Testis (tissue), 5 donors: ENCODE measurements at places on chromosomes 3 and 15.

GRCh38 chr3:186670155-186670554, 4.3 kb downstream of the HRG start:
- DNase-seq = no peak

- no peak for DNase-seq
Measured at GRCh38 chr15:96348112-96349027, 17.9 kb downstream of the NR2F2 start.

GRCh38 chr3:5087209-5087608, 34.9 kb upstream of the ARL8B start:
- no peak for DNase-seq

DNA sequence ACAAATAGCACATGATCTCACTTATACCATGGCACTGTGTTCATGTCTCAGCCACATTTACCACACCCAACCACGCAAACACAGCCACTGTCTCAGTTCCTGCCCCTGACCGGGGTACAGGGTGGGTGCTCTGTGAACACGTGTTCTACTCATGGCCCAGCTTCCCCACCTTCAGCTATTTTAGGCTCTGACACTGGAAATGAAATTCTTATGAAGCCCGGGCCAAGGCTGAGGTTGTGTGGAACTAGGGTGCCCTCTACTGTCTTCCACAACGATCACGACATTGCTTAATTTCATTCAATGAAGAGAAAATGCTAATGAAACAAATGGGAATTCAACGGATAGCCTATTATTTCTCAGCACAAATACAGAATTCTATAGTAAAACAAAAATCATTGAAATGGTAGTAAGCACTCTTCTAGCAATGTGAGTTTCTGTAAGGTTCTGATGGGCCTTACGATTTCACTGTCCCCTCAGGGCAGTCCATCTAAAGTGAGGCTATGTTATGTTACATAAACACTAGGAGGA, 2.1 kb upstream of the GABRA5 start:
- peak; percentile 55 for DNase-seq

- no peak for DNase-seq
Measured at GRCh38 chr3:194237110-194237509, 101.2 kb downstream of the HES1 start.

DNA sequence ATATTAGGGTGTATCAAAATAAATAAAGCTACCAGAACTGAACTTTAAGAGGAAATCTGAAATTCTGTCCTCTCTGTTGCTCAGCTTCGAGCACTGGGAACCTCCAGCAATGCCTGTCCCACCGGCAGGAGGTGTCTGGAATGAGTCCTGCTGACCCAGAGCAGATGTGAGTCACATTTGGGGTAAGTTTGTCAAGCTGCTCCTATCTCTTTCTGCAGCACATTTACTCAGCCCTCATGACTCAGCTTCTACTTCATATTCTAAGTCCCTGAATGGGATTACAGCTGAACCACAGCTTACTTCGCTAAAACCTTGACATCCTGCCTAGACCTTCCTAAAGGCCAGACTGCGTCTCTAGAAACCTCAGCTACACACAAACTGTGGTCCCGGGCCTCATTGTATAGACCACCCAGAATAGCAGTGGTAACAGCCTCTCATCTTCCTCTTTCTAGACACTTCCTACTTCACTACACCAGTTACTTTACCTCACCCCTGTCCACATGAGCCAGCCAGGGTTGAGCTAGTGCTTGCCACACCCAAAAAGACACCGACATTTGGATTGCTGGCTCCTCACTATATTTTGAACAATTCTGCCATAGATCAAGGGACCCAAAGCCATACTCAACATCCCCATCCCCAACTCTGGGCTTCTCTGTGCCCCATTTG, 109.6 kb upstream of the TMCO5A start:
- DNase-seq = no peak

DNA sequence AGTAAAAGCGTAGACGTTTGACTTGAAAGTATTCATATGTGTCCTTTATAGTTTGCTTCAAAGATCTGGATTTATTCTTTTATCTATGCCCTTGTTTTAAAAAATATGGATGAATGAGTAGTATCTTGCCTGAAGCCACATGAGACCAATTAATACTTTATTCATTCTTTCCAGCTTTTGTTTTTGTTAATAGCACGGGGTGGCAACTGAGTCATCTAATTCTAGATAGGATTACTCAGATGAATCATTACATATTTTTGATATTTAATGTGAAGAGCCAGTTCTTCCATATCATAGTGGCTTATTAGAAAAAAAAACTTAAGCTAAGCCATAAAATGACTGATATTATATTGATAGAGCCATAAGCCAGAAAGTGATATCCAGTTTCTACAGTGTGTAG, 121.9 kb downstream of the BBX start:
- no peak for DNase-seq

DNA sequence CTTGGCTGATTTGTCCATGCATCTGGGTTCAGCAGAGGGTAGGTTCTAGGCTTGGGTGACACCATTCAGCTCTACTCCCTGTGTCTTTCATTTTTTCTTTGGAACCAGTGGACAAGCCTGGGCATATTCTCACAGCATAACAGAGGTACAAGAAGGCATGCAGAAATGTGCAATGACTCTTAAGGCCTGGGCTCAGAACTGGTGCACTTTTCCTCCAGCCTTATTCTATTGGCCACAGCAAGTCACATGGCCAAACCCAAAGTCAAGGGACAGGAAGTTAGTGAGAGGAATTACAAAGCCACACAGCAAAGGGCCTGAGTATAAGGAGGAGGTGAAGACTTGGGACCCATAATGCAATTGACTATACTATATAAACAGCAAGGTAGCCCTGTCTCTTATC, 200.9 kb upstream of the CTDSPL start:
- DNase-seq = no peak

- no peak for DNase-seq
Measured at GRCh38 chr3:160402221-160403027, 3.0 kb downstream of the SMC4 start.

- DNase-seq = peak; percentile 28
Measured at GRCh38 chr15:82539691-82540054, 584 bp downstream of the RPS17 start.

GRCh38 chr3:174498638-174499037, 360.5 kb upstream of the NAALADL2 start:
- DNase-seq = no peak

DNA sequence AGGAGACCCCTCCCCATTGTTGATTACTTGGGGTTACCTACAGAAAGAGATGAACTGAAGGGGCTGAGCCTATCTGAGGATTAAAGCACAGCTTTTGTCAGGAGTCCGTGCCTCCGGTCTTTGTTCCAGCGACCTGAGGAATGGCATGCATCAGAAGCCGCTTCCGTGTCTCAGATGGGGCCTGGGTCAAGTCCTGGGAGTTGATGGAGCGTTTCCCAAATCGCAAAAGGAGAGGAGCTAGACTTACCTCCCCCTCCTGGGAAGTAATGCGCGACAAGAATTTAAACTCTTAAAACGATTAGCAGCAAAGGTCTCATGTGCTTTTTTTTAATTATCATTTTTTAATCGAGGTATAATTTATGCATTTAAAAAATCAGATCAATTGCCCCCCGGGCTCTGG, 983 bp upstream of the ALDH1A3 start:
- DNase-seq = no peak

GRCh38 chr3:161284989-161285388, 63.9 kb downstream of the NMD3 start:
- DNase-seq = no peak

DNA sequence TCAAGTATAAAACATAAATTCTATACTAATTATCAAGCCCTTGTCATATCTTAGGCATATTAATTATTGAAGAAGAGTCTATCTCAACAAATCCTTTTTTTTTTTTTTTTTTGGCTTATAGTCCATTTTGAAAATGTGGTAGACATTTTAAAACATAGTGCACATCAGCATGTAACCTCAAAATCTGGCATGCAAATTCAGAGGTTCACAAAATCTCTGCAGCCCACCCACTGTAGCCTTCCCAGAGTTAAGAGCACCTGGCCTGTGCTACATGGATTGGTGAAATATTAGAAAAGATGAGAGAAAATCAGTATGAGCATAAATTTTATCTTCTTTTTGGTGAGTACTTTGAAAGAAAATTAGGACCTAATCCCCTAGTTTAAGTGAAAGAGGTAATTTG, 84.8 kb downstream of the MBNL1 start:
- DNase-seq = no peak

DNA sequence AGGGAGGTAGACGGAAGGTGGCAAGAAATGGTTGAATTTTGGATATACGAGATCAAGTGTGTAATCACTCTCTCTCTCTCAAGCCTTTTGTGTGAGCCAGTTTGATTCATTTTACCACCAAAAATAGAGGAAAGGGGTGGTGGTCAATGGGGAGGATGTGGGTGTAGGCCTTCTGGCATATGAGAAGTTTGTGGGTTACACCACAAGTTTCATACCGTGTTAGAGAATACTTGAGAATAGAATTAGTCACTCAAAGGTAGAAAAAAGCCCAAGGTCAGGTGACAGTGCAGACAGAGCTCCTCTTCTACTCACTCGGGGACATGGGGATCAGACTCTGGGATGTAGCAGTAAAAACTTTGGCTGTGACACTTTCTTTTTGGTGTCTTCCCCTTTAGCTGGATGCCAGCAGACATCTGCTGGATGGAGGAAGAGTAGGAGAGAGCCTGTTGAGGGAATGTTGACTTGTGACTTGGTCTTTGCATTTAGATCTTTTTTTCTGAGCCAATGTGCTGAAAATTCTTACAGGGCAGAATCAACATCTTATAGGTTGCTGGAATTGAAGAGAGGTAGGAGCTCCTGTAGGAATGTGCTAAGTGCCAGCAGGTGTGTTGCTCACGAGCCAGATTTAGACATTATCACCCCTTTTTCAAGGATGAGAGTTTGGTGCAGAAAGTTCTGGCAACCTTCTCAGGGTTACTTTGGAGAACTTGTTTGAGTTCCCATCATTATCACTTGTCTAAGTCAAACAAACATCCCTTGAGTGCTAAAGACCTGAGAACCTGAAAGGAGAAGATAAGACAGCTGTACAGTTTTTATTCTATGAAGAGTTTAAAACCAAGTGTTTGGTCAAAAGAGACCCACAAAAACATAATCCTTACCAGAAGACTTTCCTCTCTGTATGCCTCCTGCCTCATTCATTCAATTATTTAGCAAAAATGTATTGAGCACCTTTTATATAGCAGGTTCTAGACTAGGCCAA, 43.9 kb upstream of the RYK start:
- DNase-seq = no peak

GRCh38 chr3:12476238-12476897, 7.9 kb upstream of the TSEN2 start:
- DNase-seq = no peak

- DNase-seq = no peak
Measured at GRCh38 chr3:134083626-134084241, 54.0 kb upstream of the SLCO2A1 start.

DNA sequence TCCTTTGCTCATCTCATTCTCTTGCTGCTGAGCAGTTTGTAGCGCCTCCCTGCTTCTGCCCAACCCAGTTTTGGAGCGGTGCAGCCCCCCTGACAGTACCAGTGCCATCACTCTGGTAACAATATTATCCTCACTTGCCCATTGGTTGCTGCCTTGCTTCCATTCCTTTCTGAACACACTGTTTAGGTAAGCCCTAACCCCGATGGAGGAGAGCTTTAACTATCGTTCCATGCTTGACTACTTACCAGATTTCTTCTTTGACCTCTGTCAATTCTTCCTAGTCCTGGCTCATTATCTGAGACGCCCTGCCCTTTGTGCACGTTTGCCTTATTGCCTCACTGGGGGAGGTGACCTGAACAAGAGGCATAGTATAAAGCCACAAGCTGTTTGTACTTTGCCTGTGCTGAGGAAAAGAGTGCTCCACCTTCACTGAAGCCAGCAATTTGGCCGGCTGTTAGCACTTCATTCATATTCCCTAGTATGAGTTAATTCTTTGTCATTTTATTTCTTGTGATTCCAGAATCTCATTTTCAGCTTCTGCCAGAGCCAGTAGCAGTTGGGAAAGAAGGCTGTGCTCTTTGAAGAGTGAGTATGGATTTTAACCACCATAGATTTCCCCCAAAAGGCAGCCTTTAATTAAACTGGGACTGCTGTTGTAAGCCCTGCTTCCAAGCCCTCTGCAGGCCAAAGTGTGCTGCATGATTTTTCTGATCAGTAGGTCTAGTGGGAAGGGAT, 11.9 kb downstream of the ABHD6 start:
- DNase-seq = no peak

DNA sequence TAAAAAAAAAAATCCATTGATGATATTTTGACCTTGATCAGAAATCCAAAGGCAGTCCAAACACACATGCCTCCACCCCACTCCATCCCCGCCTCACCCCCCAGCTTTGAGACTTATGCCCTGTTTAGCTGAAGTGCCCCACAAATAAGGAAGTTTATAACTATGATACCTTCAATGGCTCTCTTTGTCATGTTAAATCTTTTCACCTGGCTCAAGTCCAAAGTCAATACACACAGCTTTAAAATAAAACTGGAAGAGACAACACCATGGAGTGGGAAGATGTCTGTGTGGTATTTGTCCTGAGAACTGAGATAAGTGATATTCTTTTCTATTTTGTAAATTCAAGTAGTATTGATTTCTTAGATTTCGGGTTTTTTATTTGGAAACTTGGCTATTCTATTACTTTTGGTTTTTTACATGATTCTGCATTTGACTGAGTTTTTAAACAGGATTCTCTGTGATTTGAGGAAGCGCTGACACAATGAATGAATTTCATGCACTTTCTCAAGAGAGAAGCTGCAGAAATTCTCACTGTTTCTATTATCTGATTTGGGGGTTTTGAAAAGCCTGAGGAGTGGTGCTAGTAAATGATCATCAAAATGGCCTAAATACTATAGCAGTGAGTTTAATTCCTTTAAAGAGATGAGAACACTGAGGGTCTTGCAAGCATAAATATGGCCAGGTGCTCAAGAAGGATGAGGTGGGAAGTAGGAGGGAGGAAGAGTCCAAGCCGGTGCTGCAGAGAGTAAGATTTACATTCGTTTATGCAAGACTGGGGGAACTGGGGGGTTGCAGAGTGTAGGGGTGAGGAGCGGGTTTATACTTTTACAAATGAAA, 5.2 kb downstream of the FOXB1 start:
- no peak for DNase-seq

DNA sequence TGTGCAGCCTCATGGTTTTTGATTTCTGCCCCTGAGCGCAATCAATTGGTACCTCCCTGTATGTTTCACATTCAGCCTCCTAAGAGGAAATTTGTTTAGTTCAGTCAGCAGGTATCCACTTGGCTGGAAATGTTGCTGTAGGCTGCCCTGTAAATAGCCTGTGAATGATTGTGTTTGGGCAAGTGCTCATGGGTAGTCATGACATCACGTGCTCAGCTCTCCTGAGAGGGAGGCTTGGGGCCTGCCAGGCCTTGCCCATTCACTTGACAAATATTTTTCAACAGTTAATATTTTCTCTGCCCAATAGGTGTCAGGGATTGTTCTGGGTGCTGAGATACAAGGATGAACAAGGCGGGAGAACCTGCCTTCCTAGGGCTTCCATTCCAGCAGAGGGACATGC, 13.3 kb downstream of the HRH1 start:
- no peak for DNase-seq

- DNase-seq = no peak
Measured at GRCh38 chr3:100941451-100941850, 51.8 kb downstream of the ABI3BP start.

DNA sequence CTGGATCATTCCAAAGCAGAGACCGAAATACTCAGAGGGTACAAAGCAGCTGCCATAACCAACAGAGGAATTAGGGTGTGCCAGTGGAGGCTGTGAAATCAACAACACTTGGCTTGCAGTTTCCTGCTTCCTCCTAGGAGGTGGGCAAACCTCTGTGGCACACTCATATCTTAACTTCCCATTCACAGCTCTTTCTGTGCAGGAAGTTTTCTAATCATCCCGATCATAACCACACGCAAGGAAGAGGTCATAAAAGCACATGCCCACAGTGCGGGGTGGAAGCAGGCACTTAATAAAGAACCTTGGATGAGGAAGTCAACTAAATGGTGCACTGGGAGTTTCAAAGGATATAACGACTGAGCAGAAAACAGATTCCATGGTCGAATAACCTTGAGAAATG, 5.1 kb downstream of the SCAMP2 start:
- no peak for DNase-seq
